ENCODE measurements at places on chromosomes 6 and 20. TPM values are rescaled to one million over a fixed set of nuclear protein-coding genes. Genes with fewer than 3 reads are reported as not detected.

GRCh38 chr20:9663423-9663822, 149.0 kb downstream of the LAMP5 start:
- no peak overlapping the region for H3K4me3 ChIP-seq
- no peak for DNase-seq
- H3K27ac ChIP-seq = no peak overlapping the region
- H3K4me1 ChIP-seq = no peaks in the 10 kb centered on the region
- no peaks in the 10 kb centered on the region for H3K27me3 ChIP-seq

DNA sequence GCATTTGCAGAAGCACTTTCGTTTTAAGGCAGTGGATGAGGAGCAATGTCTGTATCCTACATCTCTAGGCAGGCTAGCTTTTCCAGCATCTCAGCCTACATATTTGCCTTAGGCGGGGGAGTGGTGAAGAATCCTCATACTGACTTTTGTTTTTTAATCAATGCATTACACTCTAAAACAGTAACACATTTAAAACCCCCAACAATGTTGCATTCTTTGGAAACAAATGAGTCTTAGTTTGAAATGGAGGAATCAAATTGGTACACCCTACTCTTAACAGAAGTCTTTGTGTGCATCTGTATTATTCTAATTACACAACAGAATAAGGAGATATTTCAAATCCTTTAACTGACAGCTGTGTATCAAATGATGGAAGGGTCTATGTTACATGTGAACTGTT, 9.0 kb downstream of the NKAIN2 start:
- no peak for DNase-seq
- H3K4me1 ChIP-seq = no peaks in the 10 kb centered on the region
- peaks cover 10% of the 10 kb centered on the region for H3K27me3 ChIP-seq
- H3K36me3 ChIP-seq = no peaks in the 10 kb centered on the region
- no peak overlapping the region for H3K4me3 ChIP-seq

GRCh38 chr6:53924277-53924676, 129.5 kb downstream of the LRRC1 start:
- no peak overlapping the region for H3K27ac ChIP-seq
- H3K4me3 ChIP-seq = no peak overlapping the region

GRCh38 chr20:47438464-47439381, 63.0 kb upstream of the NCOA3 start:
- H3K4me3 ChIP-seq = no peak overlapping the region
- no peak overlapping the region for H3K27ac ChIP-seq
- peak; percentile 21 for DNase-seq
- no peaks in the 10 kb centered on the region for H3K27me3 ChIP-seq
- H3K4me1 ChIP-seq = peaks cover 4% of the 10 kb centered on the region

PLG gene
- total RNA-seq = not detected

CALHM5 gene
- not detected for total RNA-seq
